Left lung (tissue), 14 donors: ENCODE measurements at places on chromosomes 4 and X. TPM values are rescaled to one million over a fixed set of nuclear protein-coding genes. Genes with fewer than 3 reads are reported as not detected.

The GRSF1 gene
- 126 TPM for polyA plus RNA-seq

The TCEAL9 gene
- 134 TPM for polyA plus RNA-seq

The PRRG3 gene
- polyA plus RNA-seq = 14.7 TPM

The DDX3X gene
- polyA plus RNA-seq = 358 TPM

The TMEM187 gene
- 7.9 TPM for polyA plus RNA-seq

The CENPVL2 gene
- not detected for polyA plus RNA-seq

The RPGR gene
- 20.6 TPM for polyA plus RNA-seq

The AP1AR gene
- polyA plus RNA-seq = 34.9 TPM

The RUFY3 gene
- 158 TPM for polyA plus RNA-seq

The PNMA5 gene
- polyA plus RNA-seq = 0.10 TPM

The ARMCX1 gene
- polyA plus RNA-seq = 63.6 TPM

The MAGEC1 gene
- polyA plus RNA-seq = not detected

The F9 gene
- not detected for polyA plus RNA-seq

The ZNF185 gene
- polyA plus RNA-seq = 19.4 TPM

The GIMD1 gene
- polyA plus RNA-seq = not detected
